Effector CD8-positive, alpha-beta T cell (primary cell): ENCODE measurements at places on chromosomes 4 and X.
A peak's percentile ranks its signal among the peaks of the same experiment; 100 is the strongest.

GRCh38 chr4:40749717-40750460, at the start of gene NSUN7:
Gene NSUN7, plus strand, starts transcription at chr4:40749955. Its CDS starts 739 bp downstream, at chr4:40750694.
- peak; percentile 1 for DNase-seq

DNA sequence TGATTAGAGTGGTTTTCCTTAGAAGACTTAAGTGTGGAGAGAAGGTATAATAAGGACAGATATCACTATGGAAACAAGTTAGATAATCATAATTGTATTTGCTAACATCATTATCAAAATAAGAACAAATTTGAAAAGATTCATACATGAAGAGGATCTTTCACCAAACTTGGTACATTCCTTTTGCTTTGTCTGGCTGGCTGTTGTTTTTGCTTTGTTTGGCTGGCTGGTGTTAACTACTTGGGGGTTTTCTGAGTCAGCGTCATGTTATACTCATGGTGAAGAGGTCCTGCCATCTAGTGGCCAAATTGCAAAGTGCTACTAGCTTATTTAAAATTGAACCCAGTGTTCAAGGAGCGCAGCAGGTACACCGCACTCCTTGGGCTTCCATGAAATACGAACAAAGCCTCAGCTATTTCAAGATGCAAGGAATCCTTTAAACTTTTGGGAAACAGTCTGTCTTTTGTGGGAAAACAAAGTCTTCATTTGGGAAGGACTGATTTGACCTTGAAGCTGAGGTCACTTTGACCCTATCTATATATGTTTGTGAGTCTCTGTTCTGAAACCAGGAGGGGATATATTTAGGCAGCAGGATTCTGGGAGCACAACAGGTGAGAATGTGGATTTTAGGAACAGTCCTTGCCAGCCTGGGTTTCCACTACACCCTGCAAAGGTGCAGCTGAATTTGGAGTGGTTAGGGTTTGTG, 129.7 kb downstream of the PLS3 start:
- DNase-seq, result no peak

- no peak for DNase-seq
Observed at GRCh38 chr4:169622566-169622965, 2.2 kb downstream of the CLCN3 start.

- DNase-seq, result no peak
Observed at GRCh38 chr4:147366164-147366563, 114.7 kb upstream of the EDNRA start.

DNA sequence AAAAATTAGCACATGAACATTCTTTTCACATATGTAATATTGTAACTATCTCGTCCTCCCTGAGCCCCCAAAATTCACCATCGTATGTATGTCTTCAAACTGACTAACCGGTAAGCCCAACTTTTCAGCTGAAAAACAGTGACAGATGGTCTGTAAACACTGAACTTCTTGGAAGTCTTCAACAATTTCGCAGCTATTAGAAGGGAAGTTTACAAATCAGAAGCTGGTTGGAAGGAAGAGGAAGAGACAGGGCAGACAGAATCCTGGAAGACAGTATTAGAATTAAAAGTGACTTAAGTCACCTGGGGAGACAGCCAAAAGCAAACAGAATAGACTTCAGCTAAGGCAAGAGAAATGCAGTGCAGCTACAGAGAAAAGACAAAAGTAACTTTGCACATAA, 858.4 kb downstream of the ADGRL3 start:
- DNase-seq, result no peak

- DNase-seq, result no peak
Observed at GRCh38 chr4:154137320-154137905, 348.5 kb upstream of the SFRP2 start.

DNA sequence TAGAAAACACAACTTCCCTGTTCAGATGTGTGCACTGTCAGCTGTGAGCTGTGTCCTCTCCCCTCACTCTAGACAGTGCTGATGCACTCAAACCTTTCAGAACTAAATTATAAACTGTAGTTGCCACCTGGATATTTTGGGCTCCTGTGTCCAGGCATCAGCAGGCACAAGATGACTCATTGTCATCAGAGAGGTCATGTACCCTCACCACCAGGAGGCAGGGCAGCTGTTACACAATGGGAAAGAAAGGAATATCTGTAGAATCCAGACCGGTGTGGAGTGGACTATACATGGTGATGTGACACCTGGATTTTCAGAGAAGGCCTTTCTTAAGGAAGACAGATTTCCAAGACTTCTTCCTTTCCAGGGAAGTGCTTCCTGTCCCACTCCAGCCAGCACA, 854.4 kb upstream of the AGA start:
- no peak for DNase-seq

- no peak for DNase-seq
Observed at GRCh38 chrX:149074398-149074797, 430.7 kb downstream of the IDS start.

DNA sequence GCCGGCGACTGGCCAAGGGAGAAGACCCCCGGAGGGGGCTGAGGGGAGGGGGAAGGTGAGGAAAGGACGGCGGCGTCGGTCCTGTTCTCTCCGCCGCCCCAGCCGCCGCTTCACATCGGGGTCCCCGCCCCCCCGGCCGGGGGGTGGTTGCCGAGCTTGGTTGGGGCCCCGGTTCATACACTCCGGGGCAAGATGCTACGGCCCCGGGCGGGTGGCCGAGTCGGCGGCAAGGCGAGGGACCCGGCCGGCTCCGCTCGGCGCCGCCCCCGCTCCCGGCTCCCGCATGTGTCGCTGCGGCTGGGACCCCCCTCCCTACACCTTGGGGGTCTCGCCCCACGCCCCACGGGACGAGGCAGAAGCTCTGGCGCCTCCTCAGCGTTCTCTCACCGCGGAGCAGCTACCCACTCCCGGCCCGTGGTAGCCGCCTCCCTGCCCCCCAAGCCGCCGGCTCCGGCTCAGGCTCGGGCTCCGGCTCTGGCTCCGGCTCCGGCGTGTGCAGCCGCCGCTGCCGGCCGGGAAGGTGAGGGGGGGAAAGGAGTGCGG, 461 bp downstream of the FBXW7 start:
- DNase-seq, result peak; percentile 37

GRCh38 chr4:107564326-107564725, 155.7 kb downstream of the PAPSS1 start:
- DNase-seq, result no peak

DNA sequence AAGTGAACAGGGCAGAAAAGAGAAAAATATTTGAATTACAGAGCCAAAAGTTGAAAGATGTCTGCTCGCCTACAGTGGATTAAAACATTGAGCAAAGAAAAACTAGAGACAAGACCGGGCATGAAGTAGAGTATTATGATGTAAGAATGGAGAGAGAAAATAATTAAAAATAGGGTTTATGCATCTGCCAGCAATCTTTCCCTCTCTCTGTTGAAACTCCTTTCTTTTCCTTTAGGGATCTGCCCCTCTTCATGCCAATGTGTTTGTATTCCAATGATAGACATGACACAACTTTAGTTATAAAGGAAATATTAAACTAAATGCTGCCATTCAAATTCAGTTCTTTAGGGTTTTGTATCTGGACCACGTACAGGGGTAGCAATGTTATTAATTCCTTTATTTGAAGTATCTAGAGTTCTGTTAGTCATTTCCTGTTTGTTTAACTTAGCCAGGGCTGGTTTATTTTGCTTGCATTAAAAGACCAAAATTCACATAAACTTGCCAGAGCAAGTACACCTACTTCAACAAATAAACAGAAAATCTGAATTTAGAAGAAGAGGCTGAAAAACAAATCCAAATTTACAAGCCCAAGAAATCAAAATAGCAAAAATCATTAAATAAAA, 202.6 kb downstream of the SPOCK3 start:
- no peak for DNase-seq

DNA sequence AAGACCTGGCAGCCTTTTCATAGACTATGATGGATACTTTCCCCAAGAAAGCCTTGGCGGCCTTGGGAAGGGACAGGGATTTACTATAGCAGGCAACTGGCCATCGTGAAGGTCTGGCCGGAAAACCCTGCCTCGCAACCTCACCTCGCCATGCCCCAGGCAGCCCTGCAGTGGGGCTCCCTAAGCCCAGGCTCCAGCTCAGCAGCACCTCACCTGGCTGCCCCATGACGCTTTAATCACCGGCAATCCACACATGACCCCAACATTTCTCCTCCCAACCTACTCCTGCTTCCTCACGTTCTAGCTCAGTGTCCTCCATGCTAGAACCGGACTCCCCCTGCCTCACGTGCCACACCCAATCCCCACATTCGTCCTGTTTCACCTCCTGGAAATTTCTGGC, 82.4 kb downstream of the NSUN7 start:
- no peak for DNase-seq

GRCh38 chrX:121161501-121161933, 114.1 kb downstream of the GLUD2 start:
- no peak for DNase-seq

DNA sequence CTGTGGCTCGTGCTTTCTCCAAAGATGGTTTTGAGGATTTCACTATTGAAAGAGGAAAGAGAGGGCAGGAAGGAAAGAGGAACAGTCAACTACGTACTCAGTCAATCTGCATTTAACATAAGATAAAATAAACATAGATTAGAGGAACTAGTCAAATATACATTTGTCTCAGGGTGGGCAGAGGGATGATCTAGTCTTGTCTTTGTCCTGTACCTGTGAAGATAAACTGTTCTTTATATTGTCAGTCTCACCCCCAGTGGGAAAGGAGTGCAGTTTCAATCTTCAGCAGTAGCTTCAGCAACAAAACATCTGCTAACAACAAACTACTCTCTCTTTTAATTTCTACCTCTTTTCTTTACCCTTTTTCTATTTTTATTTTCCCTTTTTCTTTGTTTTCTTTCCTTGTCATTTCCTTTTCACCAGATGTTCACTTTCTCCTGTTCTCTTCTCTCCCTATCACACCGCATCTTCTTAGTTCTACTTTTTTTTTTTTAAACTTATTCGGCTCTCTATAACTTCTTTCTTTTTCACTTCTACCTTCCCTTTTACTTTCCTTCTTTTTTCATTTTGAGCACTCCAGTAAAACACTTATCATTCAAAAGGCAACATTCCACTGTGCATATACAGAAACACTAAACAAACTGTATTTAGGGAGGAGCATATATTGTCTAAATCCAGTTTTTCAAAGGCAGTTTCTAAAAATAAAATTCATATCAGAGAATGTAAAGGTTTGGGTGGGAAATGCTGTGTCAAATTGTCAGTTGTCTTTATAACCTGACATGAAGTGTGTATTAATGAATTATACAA, 51.4 kb upstream of the GUCY1A1 start:
- DNase-seq, result no peak

DNA sequence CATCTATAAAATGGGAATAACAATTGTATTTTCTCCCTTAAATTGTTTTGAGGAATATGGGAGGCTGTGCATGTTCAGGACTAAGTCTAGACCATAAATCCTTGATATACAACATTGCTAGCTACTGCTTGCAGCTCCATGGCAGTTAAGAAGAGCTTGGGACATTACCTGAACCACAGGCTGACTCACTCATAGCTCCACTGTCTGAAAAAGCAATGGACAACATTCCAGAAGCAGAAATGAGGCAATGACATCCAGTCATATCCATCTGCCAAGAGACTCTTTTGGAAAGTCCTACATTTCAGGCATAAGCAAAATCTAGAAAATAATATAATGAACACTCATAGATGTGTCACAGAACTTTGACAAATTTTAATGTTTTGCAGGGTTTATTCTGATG, 167.3 kb upstream of the LEF1 start:
- no peak for DNase-seq

DNA sequence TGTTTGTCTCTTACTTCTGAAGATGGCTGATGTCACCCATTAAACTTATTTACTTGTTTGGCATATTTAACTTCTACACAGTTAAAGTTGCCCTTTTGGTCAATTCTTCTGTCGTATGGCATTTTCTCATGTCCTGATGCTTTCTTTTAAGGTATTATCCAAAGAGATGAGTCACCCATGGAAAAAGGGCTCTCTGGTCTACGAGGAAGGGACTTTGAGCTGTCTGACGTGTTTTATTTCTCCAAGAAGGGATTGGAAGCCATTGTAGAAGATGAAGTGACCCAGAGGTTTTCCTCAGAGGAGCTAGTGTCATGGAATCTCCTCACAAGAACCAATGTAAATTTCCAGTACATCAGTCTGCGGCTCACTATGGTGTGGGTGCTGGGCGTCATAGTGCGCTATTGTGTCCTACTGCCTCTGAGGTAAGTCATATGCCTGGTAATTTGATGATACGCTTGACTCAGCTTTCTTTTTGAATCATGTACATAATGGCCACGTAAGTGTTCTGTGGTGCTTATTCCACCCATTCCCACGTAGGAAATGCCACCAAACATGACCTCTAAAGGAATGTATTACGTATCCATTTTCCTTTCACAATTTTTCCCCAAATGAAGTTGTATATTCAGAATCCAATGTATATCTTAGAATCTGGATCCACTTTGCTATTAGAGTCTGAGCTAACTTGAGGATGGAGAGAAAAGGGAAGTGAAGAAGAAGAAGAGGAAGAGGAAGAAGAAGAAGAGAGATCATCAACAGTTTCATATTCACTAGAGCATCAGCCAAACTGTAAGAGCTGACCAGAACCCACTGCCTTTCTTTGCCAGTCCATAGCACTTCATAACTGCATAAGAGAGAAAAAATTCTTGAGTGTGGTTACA, 45.7 kb downstream of the GPAT3 start:
- DNase-seq, result no peak

DNA sequence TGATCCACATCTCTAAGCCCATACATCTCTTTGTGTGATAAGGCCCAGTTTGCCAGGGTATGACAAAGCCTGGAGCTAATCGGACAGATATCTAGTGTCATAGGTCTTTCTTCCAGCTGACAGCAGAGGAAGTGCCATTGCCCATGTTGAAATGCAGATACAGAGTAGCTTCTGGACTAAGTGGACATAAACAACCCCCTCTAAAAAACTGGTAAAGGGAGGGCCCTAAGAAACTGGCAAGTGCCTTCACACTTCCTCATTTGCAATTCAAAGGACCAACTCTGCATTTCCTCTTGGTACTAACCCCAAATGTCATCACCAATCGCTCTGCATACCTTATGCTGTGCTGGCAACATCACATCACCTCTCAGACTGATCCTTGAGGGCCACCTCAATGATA, 20.8 kb downstream of the ARHGEF6 start:
- no peak for DNase-seq

DNA sequence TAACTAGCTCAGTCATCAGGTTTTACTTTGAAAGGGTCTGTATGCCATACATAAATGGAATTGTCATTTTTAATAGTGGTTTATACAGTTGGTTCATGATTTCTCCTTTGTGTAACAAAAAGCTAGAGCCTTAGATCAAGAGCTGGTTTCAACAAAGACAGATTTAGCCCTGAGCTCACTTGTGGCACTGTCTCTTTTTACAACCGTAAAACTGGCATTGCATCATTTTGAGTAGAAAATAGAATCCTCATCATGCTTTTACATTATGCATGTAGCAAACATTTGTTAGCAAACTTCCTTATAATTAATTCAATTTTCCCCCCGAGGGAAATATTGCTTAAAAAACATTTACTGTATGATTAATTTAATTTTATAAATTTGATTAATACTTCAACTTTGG, 1871.5 kb downstream of the ARAP2 start:
- DNase-seq, result no peak

- no peak for DNase-seq
Observed at GRCh38 chr4:83178029-83178428, 63.5 kb upstream of the PLAC8 start.

- no peak for DNase-seq
Observed at GRCh38 chr4:60223208-60223923, 976.8 kb upstream of the ADGRL3 start.
